ENCODE measurements at places on chromosomes 5 and 9. TPM values are rescaled to one million over a fixed set of nuclear protein-coding genes. Genes with fewer than 3 reads are reported as not detected.

Gene GLRA1
- total RNA-seq: not detected

Gene FAM221B
- total RNA-seq: not detected

DNA sequence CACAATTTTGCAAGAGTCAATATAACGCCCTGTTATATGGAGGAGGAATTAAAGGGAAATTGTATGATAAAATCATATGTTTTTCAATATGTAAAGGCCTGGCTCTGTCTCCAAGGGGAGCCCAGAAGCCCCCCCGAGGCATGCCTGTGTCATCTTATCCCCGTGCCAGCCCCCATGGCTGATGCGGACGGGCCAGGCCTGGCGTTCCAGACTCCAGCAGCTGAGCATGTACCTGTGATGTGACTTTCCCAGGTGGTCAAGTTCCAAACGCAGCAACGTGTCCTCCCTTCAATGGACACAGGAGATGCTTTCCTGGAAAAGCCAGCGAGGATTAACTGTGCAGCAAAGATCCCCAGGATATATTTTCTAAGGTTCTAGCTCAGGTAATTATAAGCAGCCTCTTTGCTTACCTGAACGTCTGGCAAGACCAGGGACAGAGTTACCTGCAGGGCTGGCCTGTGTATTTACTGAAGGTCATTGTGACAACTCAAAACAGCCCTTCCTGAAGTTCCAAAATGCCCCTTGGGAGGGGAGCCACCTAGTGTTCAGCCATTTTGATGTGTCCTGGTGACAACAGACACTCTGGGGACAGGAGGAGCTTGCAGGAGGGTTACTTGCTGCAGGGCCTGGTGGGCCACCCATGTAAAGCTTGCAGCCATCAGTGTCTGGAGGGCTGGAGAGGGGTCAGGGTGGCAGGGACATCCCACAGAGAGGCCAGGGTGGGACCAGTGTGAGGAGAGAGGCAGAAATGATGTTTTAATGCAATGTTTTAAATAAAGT is 53.3 kb upstream of the RNU6ATAC start:
- DNase-seq: no peak

Gene CARD9
- total RNA-seq: 7.2 TPM

DNA sequence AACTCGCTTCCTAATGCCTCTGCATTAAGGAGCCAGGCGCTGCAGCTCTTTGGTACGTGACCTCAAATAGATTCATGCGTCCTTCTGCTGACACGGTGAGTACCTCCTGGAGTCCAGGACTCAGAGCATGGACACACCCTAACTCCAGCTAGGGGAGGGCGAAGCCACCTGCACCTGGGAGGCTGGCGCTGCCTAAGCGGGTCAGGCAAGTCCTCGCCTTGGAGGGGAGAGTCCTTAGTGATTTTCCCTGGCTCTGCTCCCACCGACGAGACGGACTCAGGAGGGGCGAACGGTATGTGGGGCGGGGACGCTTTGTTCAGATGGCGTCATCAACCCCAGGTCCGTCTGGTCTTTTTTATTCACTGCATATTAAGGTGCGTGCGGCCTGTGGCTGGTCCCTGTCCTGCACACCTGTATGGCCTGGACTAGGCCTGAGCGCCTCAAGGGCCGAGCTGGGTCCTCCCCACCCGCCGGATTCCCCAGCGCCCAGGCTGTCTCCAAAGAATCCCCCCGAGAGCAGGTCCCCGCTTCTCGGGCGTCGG is 50.3 kb downstream of the NSUN2 start:
- no peak for DNase-seq

GRCh38 chr5:171669571-171669970 is 116.0 kb upstream of the SMIM23 start:
- no peak for DNase-seq

DNA sequence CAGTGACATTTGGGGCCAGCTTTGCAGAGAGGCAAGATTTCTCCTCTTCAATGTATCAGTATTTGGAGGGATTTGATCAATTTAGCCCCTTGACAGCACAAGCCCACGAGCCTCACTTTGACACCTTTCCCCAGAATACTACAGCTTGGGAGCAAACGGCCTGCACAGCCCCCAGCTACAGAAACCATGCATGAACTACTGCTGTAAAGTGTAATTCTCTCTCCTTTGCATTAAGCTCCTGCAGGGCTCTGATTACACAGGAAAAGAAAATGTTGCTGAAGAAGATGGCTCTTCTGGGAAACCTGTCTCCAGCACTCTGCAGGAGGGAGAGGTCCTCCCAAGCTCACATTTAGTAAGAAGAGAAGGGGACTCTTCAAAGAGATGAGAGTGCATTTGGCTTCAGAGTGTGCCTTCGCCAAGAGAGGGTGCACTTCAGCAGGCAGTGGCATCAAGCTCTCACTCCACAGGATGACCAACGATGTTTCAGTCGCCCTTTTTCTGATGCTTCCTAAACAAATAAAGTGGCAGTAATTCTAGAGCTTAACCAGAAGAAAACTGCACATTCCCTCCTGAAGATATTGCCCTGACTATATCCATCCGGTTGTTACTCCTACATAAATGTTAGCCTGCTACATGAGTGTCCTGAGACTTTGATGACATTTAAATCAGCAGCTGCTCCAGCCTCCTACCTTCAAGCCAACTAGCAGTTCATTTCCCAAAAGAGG is 272.2 kb downstream of the AUH start:
- DNase-seq: no peak

Gene PCDH1
- total RNA-seq: not detected

DNA sequence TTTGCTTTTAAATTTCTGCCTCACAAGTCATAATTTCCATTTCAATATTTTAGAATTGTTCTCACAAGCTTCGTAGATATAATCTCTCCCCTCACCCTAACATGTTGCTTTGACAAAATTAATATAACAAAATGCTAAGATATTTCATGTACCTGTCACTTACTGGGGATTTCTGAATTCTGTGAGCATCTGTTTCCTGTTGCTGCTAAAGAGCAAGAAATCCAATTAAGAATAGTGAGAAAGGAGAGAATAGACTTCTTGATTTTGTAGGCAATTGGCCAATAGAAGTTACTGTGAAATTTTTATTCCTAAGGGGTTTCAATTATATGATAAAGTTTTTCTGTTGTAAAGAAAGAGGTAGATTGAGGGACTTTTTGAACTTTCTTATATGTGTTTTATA is 796.5 kb upstream of the ARRDC3 start:
- DNase-seq: no peak

DNA sequence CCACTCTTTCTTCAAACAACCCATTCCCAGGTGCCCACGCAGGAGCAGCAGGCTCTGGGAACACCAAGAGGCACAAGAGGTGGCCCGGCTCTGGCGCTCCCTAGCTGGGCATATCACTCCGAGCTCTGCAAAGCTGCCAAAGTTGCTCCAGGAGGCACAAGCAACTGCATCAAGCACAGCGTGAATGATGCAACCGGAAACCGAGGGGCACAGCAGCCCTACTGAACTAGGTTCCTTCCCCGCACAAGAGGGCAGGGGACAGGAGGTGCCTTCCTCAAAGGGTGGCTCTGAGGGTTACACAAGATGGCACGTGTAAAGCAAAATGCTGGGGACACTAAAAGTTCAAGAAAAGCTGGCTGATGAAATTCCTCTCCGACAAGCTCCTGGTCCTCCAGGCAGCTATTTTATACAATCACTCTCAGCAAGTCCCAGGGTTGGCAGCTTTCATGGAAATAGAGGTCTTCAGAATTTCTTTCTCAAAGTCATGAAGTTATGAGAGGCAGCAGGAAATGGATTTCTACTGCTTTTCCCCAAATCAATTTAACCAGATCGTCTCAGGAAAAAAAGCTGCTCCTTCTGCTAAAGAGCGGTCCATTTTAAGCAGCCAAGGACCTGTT is 22.9 kb downstream of the PSMB7 start:
- no peak for DNase-seq

GRCh38 chr5:62152394-62153087 is 153.5 kb upstream of the KIF2A start:
- no peak for DNase-seq

DNA sequence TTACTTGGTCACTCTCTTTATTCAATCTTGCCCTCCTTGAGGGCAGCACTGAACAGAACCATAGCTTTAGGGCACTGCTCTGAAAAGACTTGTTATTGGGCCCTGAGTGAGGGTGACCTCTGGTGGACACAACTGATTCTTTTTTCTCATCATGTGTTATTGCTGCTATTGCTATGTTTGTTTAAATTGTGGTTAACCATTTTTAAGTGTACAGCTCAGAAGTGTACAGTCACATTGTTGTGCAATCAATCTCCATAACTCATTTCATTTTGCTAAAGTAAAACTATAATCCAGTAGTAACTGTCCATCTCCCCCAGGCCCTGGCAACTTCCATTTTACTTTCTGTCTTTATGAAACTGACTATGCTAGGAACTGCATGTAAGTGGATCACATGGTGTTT is 351.1 kb upstream of the RIOK2 start:
- no peak for DNase-seq
